NCI-H524 (cell line): ENCODE measurements at places on chromosomes 2 and 18.

GRCh38 chr2:174020926-174021662, 55.9 kb upstream of the SP3 start:
- peak; percentile 29 for DNase-seq

GRCh38 chr18:65817178-65817577, 66.4 kb downstream of the CDH7 start:
- DNase-seq, result no peak

DNA sequence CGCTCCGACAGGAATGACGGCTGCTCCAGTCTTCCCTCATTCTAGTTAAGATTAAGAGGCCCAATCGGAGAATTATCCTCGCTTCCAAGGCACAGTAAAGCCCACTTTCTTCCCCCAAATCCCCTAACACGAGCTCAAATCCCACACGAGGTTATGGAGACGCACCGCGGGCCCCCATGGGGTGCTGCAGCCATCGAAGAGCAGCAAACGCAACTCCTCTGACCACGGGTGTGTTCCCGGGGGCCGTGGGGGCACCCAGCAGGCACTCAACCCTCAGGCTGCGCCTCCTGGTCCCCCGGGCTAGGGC, 446 bp downstream of the COPS9 start:
- DNase-seq, result no peak

DNA sequence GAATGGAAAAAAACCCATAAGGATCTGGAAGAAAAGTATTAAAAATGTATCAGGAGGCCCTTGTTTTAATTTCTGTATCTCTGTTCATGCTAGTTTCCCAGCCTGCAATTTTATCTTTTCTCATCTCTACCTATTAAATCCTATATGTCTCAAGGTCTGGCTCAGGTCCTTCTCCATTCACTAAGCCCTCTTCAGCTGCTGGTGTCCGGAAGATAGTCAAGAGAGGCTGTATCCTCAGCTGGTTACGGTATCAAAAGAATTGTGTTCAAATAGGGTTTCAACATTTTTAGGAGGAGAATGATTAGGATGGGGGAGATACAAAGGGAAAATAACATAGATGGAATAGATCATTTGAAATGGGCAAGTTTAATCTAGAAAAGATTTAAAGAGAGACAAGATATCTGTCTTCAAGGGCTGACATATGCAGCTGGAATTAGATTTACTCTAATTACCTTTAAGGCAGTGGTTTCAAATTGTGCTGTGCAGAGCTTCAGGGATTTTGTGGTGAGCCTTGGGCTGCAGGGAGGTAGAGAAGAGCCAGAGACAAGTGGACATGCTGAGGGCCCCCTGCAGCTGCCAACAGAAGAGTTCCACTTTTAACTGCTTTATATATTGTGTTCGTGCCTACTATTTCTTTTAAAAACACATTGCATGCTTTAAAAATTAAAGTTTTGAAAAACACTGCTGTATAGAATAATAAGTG, 24.1 kb downstream of the GREB1L start:
- DNase-seq, result peak; percentile 81

- DNase-seq, result peak; percentile 98
These were observed at the start of gene RND3 for GRCh38 chr2:150487537-150488429. Gene RND3, minus strand, starts transcription at chr2:150487667. Its CDS starts 250 bp downstream, at chr2:150487417.

DNA sequence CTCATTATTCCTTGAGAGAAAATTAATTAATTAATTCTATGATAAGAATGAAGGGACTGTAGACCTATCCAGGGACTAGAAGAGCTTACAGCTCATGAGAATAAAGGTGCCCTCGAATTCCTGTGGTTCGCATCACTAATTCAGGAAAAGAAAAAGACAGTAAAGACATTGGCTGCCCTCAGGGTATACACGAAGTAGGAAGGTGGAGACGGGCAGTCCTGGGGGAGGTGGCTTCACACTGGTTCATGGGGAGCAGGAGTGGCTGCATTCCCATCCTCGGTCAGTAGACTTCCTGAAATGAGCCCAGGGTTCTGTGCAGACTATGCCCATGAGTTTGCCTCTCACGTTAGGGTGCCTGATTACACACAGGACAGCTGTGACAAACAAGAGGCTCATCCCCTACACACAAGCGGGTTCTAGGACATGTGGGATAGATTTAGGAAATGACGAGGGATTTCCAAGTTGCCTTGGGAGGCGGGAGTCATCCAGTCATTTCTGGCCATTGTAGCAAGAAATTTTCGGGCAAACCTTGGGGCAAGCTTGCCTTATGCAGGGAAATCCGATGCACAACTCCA, 282.2 kb downstream of the CYP26B1 start:
- DNase-seq, result no peak

- no peak for DNase-seq
These were observed 103.8 kb downstream of the TRIM43 start for GRCh38 chr2:95695613-95696012.

DNA sequence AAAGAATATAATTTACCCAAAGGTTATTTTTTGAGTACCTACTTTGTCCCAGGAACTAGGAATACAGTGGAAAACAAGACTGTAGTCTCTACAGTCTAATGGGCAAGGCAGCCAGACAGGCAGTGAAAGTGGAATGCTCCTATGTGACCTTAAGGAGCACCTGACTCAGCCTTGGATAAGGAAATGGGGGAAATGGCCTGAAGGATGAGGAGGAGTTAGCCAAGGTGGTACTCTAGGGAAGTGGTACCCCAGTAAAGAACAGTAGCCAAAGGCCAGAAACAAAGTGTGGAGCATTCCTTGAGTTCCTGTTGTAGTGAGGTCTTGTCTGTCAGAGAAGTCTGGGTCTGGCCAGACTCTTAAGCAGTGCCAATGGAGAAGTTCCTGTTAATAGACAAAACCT, 6.0 kb downstream of the ZNF397 start:
- DNase-seq, result no peak

GRCh38 chr2:68838641-68839040, 32.6 kb downstream of the BMP10 start:
- no peak for DNase-seq

DNA sequence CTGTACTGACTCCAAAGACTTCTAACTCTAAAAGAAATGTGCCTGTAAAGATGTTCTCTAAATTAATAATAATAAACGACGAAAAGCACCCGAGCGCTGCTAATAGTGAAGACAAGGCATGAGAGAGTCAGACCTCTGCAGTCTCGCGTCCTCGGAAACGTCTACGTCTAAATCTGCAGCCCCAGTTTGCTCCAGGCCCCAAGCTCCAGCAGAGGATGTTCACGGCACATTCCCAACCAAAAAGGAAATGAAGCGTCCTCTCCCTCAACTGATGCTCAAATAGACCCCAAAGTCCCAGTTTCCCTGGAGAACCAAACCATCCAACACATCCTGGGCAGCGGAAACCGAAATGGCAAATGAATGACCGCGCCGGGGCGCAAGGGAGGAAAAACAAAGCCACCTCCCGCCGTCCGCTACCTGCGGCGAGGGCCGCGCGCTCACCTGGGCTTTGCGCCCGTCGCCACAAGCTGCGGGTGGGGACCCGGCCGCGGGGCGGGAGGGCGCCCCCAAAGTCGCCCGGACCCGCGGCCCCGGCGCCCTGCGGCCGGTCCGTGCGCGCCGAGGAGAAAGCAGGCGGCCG, 47.1 kb upstream of the CCDC150 start:
- DNase-seq, result peak; percentile 72

GRCh38 chr18:34787931-34788532, 77.9 kb downstream of the DTNA start:
- peak; percentile 4 for DNase-seq

- DNase-seq, result no peak
These were observed 26.8 kb downstream of the ACMSD start for GRCh38 chr2:134865067-134865787.

- peak; percentile 28 for DNase-seq
These were observed 367 bp upstream of the ZNF236 start for GRCh38 chr18:76821875-76822505.

GRCh38 chr2:31386648-31387047, 27.9 kb downstream of the XDH start:
- no peak for DNase-seq

DNA sequence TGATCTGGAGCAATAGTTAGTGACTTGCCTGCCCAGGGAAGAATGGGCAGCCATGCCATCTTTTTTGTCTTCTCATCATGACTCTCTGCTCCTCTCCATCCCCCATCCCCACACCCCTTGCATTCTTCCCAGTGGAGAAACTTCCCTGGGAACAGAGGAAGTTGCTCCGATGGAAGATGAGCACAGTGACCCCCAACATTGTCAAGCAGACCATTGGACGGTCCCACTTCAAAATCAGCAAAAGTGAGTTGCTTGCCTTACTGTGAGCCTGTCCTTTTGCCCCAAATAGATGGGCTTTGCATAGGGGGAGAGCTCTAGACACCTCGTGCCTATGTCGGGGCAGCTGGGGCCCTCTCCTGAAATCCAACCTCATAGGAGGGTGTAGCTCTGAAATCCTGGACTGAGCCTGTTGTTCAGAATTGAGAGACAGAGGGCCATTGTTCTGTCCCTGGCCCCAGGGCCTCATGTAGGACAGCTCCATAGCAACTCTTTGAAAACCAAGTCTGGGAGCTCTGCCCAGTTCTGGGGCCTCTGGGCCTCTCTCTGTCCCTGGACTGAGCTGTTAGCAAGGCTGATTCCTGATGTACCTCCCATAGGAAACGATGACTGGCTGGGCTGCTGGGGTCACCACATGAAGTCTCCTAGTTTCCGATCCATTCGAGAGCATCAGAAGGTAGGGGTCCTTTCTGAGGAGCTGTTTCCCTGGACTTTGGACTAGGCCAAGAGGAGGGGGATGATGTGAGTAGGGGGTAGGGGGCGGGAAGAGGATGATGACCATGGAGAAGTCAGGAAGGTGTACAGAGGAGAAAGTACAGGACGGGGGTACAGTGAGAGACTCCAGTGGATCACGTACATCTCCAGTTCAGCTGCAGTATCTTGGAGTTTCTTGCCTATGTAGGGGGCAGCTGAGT, 35.2 kb downstream of the TTLL4 start:
- DNase-seq, result no peak

DNA sequence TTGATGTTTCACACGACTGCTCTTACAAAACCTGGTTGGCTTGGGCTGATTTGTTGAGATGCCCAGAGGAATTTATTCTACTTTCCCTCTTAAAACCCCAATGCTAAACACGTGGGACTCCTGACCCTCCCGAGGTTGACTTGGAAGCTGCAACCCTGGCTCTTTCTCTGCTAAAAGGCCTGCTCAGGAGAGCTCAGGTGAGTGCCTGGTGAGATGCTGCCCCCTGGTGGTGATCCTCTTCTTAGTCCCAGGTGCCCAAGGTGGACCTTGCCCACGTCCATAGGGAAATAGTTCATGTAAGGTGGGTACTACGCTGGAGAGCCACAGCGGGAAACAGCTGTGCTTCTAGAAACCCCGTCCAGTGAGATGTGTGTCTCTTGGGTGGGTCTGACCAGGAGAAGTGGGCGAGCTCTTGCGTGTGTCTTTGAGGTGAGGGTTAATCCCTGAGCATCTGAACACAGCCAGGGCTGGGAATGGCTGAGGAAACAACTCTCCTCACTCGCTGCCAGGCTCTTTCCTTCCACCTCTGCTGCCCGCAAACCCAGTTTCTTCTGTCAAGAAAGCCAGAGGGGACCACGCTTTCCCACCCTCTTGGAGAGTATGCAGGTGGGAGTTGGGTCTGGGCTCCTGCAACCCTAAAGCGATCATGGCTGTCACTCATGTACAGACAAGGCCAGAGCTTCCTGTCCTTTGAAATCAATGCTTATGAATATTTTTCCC, 25.5 kb upstream of the PXDN start:
- peak; percentile 80 for DNase-seq

DNA sequence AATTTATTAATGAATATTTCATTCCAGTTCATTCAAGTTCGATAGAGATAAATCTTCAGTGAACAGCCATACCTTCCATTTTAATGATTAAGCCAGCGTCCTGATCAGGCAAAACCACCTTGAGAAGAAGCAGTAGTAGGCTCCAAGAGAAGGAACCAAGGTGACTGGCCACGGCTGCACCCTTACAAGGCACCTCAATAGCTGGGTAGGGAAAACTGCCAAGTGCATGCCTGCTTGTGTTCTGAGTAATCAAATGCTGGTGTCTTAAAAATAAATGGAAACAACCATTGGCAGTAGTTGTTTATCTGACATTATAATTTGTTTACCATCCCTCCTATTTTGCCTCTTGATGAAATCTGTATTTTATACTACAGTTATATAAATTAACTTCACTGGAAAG, 10.0 kb upstream of the FEZ2 start:
- DNase-seq, result no peak

GRCh38 chr2:216015722-216016464, 2.5 kb upstream of the MREG start:
- DNase-seq, result peak; percentile 96

DNA sequence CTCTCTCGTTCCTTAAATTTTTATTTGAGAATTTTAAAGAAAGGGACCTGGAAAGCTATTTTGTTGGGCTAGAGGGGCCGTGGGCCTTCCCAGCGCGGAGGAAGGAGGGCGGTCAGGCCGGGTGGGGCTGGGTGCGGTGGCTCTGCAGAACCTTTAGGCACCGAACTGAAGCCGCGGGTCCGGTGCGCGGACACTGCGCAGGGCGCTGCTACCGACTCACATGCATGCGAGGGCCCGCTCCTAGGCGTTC, 1.6 kb upstream of the TWIST2 start:
- DNase-seq, result no peak

DNA sequence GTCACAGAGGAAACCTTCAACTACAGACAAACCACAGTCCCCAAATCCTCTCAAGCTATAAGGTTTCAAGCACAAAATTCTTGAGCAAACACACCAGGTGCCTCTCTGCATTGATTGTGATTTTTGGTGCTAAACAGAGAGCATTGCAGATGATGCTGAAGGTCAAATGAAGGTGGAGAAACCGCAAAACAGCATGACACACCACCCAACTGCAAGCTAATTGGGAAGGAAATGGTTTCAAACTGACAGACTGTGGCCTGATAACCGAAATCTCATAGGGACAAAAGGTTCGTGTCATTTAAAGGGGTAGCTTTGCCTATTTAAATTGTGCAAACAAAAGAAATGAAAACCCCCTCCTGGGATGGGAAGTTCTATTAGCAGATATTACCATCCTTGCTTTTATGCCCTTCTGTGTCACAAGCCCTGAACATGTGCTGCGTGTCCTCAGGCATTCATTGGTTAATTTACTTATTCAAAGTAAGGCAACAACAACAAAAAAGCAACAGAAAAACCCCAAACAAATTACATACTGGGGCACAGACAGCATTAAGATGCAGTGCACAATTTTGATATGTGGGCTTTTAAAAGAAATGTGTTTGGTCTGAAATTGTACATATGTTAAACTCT, 154.9 kb downstream of the AQP4 start:
- DNase-seq, result no peak

GRCh38 chr2:112751451-112752197, 12.8 kb downstream of the CKAP2L start:
- DNase-seq, result no peak

- no peak for DNase-seq
These were observed 120.3 kb downstream of the MEP1B start for GRCh38 chr18:32310101-32310500.
